DMS153 (cell line): ENCODE measurements at places on chromosomes 2 and 18.

GRCh38 chr2:26692279-26692896, at the start of gene KCNK3:
KCNK3 (plus strand) TSS chr2:26692722; CDS start chr2:26692876, 154 bp downstream.
- DNase-seq = peak; percentile 47

DNA sequence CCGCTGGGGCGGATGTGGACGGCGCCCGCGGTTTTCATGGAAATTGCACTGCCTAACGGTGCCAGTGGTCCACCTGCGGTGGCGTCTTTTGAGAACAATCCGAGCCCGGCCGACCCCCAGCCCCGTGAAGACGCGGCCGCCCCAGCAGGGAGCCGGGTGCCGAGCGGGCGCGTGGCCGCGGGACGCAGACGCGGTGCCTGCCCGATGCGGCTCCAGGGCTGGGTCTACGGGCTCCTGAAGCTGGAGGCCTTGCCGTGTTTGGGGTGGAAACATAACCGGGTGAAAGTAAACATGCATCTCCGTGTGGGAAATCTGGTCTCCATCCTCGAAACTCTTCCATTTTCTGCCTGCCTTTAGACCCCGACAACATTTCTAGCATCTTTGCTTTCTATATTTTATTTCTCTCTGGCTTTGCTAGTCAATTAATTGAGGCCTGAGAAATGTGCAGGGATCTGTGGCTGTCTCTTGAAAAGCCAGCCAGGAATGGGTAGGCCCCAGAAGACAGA, 572 bp downstream of the INPP4A start:
- no peak for DNase-seq

- no peak for DNase-seq
Observed at GRCh38 chr18:52730972-52731619, 391.1 kb downstream of the DCC start.

DNA sequence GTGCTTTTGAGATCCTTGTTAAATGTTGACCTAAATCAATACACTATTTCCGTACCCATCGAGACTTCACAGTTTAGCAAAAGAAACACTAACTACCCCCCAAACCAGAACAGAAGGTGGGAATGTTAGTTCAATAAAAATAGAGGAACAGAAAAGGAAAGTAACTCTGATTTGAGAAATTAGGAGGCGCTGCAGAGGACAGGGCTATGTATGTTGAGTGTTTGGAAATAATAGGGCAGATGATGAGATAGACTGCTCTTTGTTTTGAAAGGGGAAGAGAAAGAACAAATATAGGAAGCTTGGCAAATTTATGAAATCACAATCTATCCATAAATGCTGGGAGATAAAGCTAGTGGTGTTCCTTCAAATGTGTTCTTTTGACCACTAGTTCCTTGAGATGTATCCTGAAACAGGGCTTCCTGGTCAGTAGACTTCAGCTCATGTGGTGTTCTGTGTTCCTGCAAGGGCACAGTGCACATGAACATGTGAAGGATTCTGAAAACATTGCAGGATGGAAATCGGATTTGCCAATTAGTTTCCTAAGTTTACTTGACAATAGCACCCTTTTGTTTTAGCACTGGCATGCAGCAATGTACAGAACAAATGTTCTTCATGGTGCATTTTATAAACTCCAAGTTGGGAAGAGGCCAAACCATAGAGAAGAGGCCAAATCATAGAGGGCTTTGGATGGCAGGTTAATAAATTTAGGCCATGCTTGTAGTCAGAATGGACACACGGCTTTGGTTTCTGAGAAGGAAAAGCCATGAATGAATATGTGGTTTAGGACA, 39.8 kb downstream of the RHBDD1 start:
- no peak for DNase-seq

DNA sequence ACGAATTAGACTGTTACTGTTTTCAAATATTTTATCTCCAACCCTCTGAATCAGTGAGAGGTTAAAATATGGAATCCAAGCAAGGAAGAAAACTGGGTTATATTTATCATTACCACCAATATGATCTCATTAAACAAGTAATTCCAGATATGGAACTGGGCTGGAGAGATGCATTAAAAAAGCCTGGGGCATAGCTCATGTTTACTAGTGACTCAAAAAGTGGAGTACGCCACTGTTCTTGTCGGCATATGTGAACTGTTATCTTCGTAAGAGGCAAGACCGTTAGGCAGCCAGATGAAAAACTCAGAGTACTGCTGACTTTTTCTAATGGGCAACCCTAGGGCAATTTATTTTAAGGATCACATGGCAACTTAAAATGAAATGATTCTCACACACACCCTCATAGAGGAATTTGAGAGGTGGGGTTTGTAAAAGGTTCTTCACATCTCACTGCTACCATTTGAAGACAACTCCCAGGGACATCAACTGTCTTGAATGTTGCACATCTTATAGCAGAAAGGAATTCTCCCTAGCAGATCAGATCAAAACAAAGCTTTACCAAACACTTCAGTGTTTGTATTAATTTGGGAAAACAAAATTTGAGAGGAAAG, 105.2 kb upstream of the TFCP2L1 start:
- no peak for DNase-seq

- no peak for DNase-seq
Observed at GRCh38 chr2:98804736-98805135, 73.8 kb upstream of the MGAT4A start.

DNA sequence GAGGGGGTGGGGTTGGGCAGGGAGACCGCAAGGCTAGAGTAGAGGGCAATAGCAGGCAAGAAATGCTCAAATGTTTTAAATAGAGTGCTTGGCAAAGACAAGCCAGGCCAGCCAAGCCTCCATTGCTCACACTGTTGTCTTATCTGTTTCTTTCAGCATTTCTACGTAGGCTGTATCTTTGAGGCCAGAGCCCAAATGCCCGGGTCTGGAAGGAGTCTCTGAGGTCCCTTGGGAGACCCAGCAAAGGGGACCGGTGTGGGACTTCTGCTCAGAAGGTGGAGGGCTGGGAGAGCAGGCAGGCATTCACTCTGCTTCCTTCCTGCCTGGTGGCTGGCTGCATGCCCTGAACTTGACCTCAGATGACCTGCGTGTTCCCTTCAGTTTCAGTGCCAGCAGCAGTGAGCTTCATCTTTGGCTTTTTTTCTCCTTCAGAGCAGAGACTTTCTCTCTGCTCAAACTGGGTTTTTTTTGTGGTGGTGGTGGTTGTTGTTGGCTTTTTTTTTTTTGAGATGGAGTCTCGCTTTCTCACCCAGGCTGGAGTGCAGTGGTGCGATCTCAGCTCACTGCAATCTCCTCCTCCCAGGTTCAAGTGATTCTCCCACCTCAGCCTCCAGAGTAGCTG, 13.7 kb upstream of the TET3 start:
- DNase-seq = peak; percentile 30

DNA sequence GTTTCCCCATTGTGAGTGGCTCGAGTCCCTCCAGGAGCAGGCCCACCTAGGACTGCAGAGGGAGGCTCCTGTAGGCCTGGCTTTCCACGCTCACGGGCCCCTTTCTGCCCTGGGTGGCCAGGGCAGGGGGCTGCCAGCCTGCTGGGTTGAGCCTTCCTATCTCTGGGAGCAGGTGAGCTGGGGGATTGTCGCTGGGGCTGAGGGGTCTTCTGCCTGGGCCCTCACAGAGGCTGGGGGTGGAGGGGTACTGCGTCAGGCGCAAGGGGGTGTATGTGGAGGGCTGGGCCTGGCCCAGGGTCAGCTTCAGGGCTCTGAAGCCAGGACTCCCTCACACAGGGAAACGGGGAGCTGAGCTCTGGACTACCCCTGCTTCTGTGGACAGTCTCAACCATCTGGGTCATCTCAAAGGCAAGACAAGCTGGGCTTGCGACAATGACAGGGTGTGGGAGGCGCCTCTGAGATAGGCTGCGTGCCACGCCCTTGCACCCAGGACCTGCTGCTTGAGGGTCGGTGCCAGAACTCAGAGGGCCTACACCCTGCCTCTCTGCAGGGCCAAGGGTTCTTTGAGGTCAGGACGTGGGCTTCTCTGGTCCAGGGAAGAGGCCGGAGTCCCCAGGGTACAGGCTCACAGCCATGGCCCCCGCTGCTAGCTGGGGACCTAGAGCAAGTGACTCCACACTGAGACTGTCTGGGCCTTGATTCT, 206.1 kb downstream of the TWIST2 start:
- DNase-seq = no peak
